Activated CD4-positive, alpha-beta memory T cell treated with anti-CD3 and anti-CD28 coated beads for 36 hours (primary cell): ENCODE measurements at places on chromosomes 5 and 9. TPM values are rescaled to one million over a fixed set of nuclear protein-coding genes. Genes with fewer than 3 reads are reported as not detected.

Gene MAMDC4
- total RNA-seq, result 14.3 TPM

Gene BRINP1
- not detected for total RNA-seq

Gene ZNF883
- total RNA-seq, result 0.22 TPM

Gene RNF183
- 0.39 TPM for total RNA-seq

Gene NAA35
- 23.0 TPM for total RNA-seq

Gene ABCA2
- 22.1 TPM for total RNA-seq

Gene CDX1
- not detected for total RNA-seq

Gene TBC1D9B
- total RNA-seq, result 62.8 TPM

Gene SGCD
- total RNA-seq, result not detected

Gene SV2C
- total RNA-seq, result 0.02 TPM

Gene CDKN2B
- total RNA-seq, result 0.05 TPM

GRCh38 chr9:131019388-131020239 lies 10.6 kb downstream of the LAMC3 start:
- DNase-seq, result no peak

- no peak for DNase-seq
Measured at GRCh38 chr9:105173306-105173705, 71.1 kb upstream of the SLC44A1 start.

DNA sequence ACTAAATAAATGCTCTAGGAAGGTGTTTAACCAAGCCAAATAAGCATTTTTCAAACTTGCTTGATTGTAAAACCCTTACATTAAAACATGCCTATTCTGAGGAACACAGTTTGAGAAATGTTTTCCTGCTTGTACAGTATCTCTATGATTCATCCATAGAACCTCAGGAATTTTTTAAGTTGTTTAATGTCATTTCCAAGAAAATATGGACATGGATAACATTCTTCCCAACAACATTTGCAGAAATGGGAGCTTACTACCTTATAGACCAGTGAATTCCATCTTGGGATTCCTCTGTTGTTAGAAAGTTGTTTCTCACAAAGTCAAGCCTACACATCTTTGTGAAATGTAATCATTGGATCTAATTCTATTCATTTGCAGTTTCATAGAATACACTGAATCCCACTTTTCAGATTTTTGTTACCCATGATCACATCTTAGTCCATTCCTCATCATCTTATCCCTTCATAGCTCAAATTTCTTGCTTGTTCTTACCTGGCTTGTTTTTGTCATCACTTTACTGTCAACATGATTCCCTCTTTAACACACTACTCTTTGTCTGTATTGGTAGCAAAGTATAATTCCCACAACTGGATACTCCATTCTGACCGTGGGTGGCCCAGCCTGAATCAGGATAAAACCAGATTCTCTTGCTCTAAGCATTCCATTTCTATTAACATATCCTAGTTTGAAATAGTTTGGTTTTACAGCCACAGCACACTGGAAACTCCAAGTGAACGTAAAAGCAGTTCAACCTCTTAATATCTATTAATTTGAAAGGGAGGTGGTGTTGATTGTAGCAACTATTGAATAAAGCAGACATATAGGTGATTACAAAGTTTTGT lies 49.4 kb upstream of the PAPPA start:
- DNase-seq, result no peak

DNA sequence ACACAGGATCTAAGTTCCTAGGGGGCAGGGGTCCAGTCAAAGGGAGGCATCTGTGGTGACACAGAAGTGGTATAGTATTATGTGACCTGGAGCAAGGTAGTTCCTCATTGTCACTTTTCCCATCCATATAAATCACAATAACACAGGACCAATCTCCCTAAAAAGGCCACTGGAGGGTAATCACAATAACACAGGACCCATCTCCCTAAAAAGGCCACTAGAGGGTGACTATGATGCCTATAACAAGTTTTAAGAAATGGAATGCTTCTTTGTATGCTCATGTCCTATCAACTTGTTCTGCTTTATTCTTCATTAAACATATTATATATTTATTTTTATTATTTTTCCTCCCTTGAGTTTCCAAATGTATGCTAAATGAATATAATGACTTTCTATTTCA lies 254.6 kb downstream of the ASTN2 start:
- no peak for DNase-seq

GRCh38 chr5:141567513-141568117 lies 51.2 kb downstream of the DIAPH1 start:
- DNase-seq, result no peak

- no peak for DNase-seq
Measured at GRCh38 chr5:159951387-159951786, 35.1 kb downstream of the ADRA1B start.

GRCh38 chr5:119171686-119172085 lies 100.8 kb downstream of the DMXL1 start:
- DNase-seq, result no peak

- DNase-seq, result no peak
Measured at GRCh38 chr9:80028501-80028900, 456.7 kb downstream of the TLE4 start.

DNA sequence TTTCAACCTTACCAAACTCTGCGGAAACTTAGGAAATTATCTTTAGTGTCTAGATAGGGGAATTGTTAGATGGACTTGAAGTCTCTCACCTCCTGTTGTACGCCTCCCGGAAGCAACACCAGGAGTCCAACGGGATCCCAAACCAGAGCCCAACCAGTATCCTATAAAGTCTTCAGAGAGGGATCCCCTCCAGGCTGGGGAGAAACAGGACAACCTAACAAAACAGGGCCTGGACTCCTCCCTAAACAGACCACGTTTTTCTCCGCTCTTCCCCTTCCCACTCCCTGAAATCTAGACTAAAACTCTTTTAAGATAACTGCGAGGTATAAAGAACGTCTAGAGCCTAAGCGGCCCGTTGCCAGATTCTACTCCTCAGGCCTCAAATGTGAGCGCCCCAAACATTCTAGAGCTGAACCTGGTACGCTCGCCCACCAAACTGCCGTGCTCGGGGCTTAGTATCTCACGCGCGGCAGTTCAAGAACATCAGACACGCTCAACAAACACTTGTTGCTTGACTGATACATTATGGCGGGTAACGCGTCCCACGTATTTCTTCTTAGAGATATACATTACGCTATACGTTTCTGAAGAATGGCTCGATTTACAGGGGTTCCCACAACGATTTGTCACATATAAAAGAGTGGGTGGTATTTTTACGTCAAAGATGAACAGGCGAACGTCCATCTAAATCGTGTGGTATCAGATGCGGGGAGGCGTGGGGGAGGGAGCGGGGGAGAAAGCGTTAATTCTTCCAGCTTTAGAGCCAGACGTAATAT lies 663 bp upstream of the SMIM27 start:
- peak; percentile 68 for DNase-seq

DNA sequence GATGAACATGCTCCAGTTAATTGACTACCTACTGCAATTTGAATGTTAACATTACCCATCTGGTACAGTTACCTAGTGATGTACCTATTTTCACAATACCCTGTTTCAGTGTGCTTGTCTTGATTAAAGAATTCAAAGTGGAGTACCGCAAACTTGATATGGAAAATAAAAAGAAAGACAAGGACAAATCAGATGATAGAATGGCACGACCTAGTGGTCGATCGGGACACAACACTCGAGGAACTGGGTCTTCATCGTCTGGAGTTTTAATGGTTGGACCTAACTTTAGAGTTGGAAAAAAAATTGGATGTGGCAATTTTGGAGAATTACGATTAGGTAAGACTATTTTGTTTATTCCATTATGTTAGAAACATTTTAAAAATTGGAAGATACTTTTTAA lies 33.5 kb downstream of the CSNK1G3 start:
- DNase-seq, result peak; percentile 22

- DNase-seq, result no peak
Measured at GRCh38 chr5:67425514-67425913, 228.9 kb upstream of the CD180 start.

- DNase-seq, result peak; percentile 34
Measured at GRCh38 chr5:77852514-77853352, 76.6 kb upstream of the TBCA start.

- DNase-seq, result no peak
Measured at GRCh38 chr5:6572086-6572824, 60.6 kb downstream of the NSUN2 start.

- DNase-seq, result no peak
Measured at GRCh38 chr5:61732796-61733195, 400.7 kb downstream of the ZSWIM6 start.

GRCh38 chr9:110655754-110656641 lies 12.6 kb upstream of the MUSK start:
- no peak for DNase-seq

- peak; percentile 57 for DNase-seq
Measured at GRCh38 chr9:86405926-86406325, 51.7 kb upstream of the TUT7 start.

DNA sequence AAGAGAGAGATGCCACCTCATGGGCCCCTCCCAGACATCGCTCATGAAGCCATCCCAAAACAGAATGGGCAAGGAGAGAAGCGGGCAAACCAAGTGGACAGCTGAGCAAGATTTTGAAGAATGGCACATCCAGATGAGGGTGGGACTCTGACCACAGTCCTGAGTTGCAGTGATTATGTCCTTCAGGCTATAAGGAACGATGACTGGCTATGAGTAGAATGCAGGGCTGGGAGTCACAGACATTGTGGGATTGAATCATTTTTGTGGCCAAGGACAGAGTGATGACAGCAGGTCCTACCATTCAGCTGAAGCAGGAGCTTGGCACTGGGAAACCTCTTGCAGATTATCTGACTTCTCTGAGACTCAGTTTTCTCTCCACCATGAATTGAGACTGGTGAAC lies 245.7 kb upstream of the SLC30A5 start:
- DNase-seq, result no peak

- DNase-seq, result no peak
Measured at GRCh38 chr5:40962207-40962955, 53.1 kb downstream of the C7 start.

DNA sequence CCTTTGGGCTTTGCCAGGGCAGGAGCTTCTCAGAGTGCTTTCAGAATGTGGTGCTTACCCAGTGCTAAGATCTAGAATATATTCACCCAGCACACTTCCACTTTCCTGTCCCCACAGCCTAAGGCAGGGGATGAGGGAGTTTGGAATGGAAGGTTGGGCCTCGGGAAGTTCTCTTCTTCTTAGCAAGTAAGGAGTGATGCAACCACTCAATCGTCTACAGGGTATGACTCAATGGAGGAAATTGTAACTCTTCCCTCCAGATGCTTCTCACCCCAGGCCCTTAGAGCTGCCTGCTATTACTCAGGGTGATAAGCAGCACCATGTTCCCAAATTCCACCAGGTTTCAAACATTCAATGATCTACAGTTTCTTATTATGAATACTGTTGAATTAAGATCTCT lies 30.8 kb upstream of the AGGF1 start:
- DNase-seq, result no peak

DNA sequence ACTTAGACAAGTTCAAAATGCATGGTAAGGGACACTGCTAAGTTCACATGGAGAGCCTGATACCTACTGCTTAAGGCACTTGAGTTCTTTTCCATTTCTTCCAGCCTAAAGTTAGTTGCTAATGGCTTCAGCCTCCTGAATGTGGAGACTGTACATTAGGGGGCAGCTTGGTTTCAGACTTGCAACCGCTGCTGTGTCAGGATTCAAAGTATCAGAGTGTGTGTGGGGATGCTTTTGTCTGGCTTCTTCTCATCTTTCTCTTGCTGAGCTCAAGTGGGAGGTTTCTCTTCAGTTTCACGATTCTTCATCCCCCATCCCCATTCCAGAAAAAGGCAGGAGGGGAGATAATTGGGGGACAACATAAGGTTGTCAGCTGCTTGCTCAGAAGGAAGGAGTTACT lies 49.4 kb downstream of the ATP10B start:
- no peak for DNase-seq

DNA sequence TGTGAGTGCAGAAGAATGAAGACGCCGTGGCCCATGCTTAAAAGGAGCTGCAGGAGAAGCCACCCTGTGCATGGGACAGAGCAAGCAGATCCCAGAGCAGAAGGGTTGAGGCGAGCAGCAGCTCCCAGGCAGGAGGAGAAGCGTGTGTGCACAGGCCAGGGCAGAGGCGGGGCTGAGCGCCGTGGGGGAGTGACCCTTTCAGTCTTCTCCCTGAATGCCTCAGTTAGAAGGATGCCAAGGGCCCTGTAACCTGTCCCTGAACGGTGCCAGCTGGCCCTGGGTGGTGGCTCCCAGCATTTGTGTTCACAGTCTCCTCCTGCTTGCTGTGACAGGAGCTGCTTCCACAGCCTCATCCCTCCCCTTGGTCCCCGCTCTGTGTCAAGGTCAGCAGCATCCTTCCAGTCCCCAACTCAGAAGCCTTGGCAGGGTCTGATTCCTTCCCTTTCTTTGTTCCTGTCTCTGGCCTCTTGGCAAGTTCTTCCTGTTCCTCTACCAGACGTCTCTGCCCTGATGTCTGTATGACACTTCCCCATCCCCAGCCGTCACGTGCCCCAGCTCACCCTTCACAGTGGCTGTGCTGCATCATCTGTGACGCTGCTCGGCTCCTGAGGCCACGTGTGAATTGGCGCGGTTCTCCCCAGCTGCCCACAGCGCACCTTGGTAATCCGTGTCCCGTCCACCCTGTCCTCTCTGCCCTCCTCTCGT lies 5.2 kb downstream of the EXOC3 start:
- no peak for DNase-seq

DNA sequence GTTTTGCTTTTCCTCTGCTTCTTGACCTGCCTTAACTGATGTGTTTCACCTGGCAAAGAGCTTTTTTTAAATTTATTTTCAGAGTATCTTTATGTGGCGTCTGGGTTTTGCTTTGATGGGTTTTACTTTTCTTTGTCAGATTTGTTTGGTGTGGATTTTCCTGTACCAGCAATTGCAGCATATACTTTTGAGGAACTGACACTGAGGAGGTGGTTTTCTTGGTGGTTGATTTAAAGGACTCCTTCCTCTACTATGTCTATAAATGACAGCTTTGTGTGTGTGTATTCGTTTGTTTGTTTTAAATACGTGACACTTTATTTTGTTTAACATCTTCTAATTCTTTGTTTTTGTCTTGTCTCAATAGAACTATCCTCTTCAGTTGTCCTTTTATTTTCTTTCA lies 1071.9 kb upstream of the ARRDC3 start:
- no peak for DNase-seq

- DNase-seq, result no peak
Measured at GRCh38 chr9:22108581-22109370, 99.7 kb upstream of the CDKN2B start.

- no peak for DNase-seq
Measured at GRCh38 chr5:1524481-1524798, 680 bp upstream of the LPCAT1 start.

- DNase-seq, result no peak
Measured at GRCh38 chr5:32520972-32521371, 64.4 kb upstream of the SUB1 start.

DNA sequence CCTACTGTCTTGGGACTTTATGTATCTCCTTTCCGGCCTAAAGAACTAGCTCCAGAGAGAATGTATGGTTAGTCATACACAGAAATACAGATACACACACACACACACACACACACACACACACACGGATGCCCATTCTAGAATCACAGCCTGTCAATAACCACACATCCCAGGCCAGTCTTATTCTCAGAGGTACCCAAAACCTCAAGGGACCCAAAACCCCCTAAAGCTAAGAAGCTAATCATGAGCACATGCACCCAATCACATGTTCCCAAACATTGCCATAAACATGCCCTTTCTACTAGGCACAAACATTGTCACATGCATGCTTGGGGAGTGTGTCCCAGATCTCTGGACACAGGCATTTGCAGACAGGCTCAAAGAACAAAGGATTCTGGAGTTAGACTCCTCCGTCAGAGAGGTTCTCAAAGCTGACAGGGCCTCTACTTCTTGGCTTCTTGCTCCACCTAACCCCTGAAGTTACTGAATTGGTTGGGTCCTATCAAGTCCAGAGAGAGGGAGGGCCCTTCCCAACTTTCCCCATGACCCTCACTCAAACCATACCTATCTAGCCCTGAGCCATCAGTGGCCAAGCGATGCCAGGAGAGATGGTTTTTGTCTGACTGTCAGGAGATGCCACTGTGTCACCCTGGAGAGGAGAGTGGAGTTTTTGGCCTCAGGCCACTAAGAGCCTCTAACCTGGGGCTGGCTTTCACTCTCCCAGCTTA lies 78.7 kb downstream of the NRG2 start:
- no peak for DNase-seq
